ENCODE measurements at places on chromosomes 1 and 21.

DNA sequence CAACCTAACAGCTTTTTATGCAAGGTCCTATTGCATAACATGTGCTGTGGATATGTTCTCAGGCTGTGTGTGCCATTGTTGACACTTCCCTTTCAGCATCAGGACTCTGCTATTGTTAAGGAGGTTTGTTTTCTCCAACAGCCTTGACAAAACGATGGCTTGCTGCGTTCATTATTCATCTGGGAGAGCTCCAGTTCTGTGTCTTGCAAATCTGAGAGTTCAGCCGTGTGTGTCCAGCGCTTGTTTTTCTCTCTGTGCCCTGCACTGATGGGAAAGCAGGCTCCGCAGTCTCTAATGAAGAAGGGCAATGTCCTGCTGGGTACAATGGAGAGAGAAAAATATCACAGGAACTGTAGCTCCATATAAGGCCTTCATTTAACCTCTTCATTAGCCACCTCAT, 63.7 kb downstream of the CLDN17 start:
- DNase-seq: no peak

GRCh38 chr21:14116080-14116481, 94.7 kb downstream of the LIPI start:
- no peak for DNase-seq

DNA sequence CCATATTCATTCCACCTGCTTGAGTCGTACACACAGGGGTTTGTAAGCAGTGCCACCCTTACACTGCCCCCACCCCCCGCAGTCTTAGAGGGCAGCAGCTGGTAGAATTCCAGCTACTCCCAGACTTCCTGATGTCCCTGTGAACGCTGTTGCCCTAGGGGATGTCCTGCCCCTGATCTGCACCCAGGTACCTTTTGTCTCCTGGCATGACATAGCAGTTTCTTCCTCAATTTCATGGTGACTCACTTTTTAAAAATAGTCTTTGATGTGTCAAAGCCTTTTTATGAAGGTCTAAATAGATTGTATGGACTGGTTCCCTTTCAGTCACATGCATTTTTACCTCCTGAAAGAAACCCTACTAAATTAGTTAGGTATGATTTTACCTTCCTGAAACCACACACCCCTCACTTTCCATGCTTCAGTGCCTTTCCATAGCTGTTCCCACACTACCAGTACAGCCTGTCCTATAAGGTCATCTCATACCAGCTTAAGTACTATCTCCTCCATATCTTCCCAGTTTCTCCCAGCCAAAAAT, 76.4 kb downstream of the ST3GAL3 start:
- DNase-seq: no peak

DNA sequence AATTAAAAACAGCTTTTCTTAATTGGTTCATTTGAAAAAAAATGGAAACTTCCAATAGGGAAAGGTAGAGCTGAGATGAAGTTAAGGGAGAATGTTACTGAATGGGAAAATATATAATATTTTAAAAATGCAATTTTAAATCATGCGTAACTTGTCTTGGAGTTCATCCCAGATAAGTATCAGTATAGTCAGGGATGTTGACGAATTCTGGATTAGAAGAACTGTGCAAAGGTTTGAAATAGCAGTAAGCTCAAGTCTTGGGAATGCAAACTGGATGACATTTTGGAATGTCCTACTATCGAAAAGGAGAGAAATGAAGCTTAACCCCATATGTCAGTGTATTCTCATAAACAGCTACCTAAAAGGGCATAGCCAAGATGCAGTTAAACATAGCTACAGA, 4.0 kb upstream of the ST6GALNAC3 start:
- no peak for DNase-seq

- no peak for DNase-seq
Observed at GRCh38 chr1:41013796-41014195, 7.7 kb downstream of the SLFNL1 start.

DNA sequence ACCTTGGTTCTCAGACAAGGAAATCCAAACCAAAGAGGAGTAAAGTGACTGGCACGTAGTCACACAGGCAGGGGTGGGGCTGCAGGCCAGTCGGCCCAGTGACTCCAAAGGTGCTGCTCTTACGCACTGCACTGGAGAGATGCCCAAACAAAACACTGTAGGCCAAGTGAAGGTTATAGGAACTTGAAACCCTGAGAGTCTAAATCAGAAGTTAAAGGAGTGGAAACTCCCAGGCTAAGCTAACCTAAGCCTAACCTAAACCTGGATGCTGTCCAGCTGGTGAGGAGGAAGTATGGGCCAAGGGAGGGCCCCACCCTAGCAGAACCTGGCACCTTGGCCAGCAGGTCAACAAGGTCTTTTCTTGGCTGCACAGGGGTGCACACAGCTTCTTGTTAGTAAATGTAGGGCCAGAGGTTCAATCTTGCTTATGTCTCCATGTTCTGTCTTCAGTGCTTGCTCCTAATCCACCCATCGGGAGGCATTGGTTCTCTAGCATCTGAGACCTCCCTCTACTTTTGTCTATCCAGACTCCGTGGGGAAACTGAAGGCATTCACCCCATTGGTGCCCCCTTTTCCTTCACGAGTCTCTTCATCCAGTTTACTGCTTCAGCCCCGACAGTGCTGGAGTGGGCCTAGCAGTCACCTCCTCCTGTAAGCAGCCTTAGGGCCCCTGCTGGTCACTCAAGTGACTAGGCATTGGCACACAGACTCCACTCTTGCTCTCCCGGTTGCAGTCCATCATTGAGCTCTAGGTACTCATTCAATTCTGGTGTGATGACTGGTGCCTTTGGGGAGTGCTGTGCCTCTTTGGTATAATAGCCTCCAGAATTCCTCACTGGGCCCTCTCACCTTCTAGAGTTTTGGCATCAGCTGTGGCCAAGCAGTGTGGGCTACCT, 12.9 kb upstream of the TMEM125 start:
- no peak for DNase-seq

DNA sequence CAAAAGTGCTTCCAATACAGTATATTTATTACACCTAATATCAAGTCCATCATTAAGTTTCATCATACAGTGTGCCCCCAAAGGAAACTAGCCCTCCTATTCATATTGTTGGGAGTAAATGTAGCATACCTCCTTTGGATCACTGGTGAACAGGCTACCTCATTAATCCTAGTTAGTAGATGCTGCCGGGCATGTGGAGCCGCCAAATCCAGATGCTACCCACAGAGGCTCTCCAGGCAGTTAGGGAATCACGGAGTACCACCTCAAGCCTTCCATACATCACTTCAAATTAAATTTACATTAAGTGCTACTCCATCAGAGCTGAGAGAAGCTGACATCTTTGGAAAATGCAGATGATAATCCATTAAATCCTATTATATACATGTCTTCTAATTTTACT, 121.7 kb upstream of the FOXD3 start:
- DNase-seq: no peak

DNA sequence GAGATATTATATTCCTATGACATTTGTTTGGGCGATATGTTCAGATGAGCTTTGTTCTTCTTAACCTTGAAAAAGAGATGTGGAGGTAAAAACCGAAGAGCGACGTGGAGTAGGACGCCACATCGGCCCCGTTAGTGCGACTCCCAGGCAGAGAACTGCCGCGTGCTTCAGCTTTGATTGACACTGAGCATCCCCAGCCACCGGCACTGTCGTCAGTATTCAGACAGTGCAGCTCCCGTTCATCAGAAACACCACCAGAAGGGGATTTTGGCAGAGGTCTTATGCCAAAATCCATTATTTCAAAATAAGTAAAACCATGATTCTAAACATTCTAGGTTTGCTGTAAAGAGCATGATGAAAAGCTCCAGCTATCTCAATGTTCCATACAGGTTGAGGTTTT, 66.5 kb downstream of the AGPAT3 start:
- no peak for DNase-seq

DNA sequence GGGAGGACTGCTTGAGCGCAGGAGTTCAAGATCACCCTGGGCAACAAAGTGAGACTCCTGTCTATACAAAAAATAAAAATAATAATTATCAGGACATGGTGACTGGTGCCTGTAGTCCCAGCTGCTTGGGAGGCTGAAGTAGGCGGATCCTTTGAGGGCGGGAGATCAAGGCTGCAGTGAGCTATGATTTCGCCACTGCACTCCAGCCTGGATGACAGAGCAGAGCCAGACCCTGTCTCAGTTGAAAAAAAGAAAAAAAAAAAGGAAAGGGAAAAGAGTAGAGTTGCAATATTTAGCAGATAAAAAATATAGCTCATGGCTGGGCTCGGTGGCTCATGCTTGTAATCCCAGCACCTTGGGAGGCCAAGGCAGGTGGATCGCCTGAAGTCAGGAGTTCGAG, 3.3 kb upstream of the S1PR1 start:
- DNase-seq: no peak

- DNase-seq: no peak
Observed at GRCh38 chr1:61910035-61910434, 167.8 kb downstream of the PATJ start.

DNA sequence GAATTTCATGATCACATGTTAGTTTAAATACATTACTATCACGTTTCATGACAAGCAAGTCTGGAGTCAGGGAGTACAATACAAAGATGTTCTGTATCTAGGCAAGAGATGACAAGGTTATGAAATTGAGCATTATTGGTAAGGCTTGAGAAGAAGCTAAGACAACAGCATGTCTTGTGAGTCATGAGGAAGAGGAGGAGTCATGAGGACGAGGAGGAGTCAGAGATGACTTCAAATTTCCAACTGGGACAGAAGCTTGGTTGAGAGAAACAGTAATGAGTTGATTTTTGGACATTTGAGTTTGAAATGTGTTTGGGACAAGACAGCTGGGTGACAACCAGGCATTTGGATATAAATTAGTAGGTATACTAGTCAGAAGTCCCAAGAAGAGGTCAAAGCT, 4.3 kb upstream of the UBE2U start:
- no peak for DNase-seq

GRCh38 chr1:150021191-150021694, 10.7 kb upstream of the OTUD7B start:
- no peak for DNase-seq

- DNase-seq: no peak
Observed at GRCh38 chr1:147636314-147636713, 34.0 kb downstream of the ACP6 start.

- DNase-seq: no peak
Observed at GRCh38 chr1:75087278-75087677, 46.9 kb upstream of the LHX8 start.

- DNase-seq: no peak
Observed at GRCh38 chr1:44238660-44239059, 25.4 kb downstream of the DMAP1 start.

GRCh38 chr1:180905927-180906326, 6.8 kb upstream of the KIAA1614 start:
- no peak for DNase-seq

DNA sequence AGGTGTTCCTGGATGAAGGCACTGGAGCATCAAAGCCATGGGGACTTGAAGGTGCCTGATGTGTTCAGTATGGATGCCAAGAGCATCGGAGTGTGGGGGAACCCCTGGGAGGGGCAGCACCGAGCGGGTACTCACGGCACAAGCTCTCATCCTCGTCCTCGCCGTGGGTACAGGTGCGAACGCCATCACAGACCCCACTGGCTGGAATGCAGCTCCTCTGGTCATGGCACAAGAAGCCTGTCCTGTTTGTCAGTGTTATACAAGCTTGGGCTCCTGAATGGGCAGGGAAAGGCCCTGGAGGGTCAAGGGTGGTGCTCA, 6.0 kb downstream of the LDLRAD1 start:
- DNase-seq: no peak

GRCh38 chr1:164841702-164842465, 282.9 kb downstream of the PBX1 start:
- no peak for DNase-seq

DNA sequence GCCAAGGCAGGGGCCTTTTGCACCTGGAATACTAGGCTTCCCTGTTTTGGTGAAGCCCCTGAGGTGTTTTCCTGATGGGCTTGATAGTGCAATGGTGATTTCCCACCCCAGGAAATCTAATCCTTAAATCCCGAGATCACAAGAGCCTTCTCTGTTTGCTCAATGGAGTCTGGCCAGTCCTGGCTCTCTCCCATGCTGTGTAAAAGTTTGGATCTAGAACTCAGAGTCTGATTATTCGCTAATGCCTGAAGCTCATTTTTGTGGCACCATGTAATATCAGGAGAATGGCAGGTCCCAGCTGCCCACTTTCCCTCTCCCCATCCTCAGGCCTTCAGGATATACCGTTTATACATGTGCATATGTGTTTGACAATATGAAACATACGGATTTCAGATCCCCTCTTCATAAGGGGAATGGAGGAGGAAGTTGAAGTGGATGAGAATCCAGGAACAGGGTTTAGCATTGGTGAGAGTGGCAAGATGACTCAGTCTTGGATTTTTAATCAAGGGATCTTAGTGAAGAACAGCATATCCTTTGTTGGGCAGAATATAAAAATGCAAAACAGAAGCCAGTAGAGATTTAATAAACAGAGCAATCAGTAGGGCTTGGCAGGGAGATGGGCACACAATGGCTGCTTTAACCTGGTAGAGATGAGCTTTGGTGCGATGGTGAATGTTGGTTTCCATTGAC, 62.1 kb downstream of the CLIC6 start:
- DNase-seq: no peak
